NCI-H1417 treated with DMSO at 0.1 percent for 48 hours (cell line): ENCODE measurements at places on chromosomes 13 and 19.

DNA sequence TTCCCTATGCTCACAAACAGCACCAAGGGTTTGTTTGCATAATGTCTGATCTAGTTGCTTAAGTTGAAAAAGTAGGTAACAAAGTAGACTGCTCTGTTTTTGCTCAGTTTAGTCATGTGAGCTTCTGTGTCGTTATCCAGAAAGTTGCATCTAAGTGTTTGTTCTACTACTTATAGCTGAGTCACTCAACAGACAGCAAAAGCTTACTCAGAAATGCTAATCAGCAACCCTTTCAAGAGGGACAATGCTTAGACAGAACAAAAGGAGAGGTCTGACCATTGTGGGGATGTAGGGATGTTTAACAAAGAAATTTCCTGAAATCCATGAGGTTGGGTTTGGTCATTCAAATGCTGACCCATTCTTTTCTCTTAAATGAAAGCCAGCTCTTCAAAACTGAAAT, 106.4 kb downstream of the ATP8A2 start:
- DNase-seq, result no peak

DNA sequence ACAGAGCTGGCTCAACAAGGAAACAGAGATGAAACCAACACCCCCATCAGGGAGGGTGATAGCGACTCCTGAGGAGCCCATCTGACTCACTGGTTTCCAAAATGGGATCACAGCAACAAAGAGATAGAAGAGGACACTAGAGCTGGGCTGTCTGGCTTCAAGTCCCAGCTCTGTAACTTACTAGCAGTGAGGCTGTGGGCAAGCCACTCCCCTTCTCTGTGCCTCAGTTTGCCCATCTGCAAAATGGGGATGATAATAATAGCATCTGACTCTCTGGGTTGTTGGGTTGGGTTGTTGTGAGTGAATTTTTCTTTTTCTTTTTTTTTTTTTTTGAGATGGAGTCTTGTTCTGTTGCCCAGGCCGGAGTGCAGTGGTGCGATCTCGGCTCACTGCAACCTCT, 14.3 kb downstream of the IGSF23 start:
- no peak for DNase-seq

DNA sequence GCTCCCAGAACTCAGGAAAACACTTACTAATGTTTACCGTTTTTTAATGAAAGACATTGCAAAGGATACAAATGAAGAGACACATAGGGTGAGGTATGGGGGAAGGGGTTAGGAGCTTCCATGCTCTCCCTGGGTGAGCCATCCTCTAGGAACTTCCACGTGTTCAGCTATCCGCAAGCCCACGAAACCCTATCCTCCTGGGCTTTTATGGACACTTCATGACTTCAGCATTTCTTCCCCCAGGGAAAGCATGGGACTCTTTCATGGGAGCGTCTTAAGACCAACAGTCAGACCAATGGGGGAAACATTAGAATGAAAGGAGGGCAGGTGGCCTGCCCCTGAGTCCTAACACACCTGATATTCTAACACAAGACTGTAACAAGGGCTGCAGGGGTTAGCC, 6.6 kb upstream of the ESD start:
- DNase-seq, result no peak

GRCh38 chr13:99545361-99545760, 44.1 kb downstream of the TM9SF2 start:
- DNase-seq, result no peak

DNA sequence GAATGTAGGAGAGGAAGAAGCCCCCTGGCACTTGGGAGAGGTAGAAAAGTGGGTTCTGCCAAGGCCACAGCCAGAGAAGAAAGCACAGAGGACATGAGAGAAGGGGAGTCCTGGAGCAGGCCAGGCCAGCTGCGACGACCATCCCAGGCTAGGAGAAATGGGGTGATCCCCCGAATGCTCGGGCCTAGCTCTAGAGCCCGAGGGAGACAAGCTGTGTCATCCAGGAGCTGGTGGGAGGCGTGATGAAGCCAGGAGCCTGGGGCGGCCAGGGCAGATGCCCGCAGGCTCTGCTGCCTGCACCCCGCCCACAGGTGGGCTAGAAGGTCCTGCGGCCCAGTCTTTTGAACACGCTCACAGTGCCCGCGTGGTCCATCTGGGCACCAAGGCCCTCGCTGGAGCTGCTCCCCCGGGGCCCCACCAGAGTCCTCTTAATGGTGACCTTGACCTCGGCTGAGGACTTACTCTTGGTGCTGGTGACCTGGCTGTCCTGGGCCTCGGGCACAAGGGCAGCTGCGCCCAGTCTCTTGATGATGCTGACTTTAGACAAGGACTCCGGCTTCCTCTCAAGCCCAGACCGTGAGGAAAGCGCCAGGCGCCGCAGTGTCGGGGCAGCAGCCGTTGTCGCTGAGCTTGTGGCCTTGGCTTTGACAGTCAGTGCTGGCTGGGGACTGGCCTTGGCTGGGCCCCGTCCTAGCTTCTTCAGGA, 26.5 kb downstream of the C19orf47 start:
- no peak for DNase-seq

DNA sequence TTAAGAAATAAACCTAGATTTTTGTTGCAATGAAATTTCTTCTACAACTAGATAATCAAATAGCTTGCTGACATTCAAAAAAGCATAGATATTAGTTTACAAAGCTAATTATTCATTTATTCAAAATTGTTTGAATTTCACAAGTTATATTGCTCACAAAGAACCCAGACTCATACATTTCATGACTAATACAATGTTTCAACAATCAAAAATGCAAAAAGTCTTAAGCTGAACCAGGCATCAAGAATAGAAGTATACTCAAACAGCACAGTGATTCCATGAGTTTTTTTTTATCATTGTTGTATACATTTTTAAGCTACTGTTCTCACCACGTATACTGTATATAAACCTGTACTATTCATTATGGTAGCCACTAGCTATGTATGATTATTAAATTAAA, 51.0 kb downstream of the DIAPH3 start:
- no peak for DNase-seq

- peak; percentile 81 for DNase-seq
Observed at GRCh38 chr13:62360609-62361008, 945.0 kb upstream of the PCDH20 start.

GRCh38 chr13:36395280-36395679, 37.0 kb upstream of the CCNA1 start:
- no peak for DNase-seq

DNA sequence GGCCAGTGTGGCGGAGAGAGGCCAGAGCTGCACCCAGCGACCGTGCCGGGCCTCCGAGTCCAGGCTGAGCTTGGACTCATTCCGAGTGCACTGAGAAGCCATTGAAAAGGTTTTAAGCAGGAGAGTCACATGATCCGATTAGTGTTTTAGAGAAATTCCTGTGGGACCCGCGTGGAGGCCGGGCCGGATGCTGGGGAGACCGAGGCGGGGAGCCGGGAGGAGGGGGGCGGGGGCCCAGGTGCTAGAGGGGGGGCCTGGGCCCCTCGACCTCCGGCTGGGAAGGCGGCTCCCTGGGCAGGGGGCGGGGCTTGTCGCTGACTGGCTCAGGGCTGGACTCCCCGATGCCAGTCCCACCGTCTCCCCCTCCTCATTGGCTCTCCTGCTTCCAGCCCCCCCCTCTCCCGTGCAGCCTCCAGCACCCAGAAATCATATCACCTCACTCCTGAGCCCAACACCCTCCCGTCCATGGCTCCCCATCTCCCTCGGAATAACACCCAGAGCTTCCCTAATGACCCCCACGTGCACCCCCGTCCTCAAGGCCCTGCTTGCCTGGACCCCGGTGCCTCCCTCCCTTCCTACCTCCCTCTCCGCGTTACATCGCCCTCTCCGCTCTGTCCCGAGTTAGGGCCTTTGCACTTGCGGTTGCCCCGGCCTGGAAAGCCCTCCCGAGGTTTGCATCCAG, 5.2 kb upstream of the ZNF579 start:
- DNase-seq, result no peak

GRCh38 chr19:38836983-38837626, 5.5 kb upstream of the ECH1 start:
- no peak for DNase-seq

GRCh38 chr13:29754473-29754806, 96.0 kb downstream of the UBL3 start:
- no peak for DNase-seq

DNA sequence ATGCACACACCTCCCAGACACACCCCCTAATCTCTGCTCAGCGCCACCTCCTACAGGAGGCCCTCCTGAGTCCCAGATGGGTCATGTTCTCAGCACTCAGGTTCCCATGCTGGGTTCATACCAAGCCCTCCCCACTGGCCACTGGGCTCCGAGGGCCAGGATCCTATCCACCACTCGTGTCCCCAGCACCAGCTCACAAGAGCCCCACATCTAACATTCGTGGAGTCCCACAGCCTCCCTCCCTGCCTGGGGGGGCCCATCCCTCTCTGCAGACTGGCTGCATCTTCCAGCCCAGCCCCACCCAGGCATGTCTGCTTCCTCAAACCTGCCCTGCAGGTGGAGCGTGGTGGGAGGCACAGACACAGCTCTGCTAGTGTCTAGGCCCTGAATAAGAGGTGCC, 227.4 kb downstream of the TUBA3C start:
- DNase-seq, result no peak

GRCh38 chr13:37338726-37339385, 233.4 kb upstream of the CSNK1A1L start:
- DNase-seq, result no peak

DNA sequence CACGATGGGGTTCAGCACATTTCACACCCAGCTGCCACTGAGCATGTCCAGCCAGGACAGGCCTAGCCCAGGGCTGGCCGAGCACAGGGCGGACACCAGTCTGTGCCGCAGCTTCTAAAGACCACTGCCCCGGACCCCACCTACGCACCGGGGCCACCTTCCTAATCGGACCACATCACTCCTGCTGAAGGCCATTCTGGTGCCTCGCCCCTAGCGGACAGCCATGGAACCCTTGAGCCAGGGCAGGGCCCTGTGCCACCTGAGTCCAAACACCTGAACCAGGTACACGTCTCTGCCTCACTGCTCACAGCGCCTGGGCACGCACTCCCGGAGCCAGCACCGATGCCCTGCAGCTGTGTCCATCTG, 8.4 kb upstream of the C13orf46 start:
- no peak for DNase-seq

DNA sequence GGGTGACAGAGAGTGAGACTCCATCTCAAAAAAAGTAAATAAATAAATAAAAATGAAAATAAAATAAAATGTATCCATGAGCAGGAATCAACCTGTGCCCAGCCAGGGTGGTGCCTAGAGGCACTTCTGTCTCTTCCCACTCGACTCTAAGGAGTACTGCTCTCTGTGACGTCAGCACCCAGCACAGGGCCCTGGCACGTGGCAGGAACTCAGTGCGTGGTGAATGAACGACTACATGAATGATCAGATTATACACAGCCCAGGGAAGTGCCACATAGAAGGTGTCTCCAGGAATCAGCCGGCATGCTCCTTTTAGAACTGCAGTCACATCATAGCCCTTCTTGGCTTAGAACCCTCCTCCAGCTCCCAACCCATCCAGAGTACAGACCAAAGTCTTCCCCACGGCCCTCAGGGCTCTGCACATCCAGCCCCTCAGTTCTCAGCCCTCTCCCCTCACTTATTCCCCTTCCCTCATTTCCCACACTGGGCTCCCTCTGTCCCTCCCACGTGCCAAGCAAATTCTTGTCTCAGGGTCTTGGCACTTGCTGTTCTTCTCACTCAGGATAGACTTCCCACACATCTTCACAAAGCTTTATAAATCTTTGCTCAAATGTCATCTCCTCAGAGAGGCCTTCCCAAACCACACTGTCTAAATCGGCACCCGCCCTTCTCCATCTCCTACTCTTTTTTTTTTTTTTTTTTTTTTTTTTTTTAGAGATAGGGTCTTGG, 4.2 kb downstream of the CLIP3 start:
- no peak for DNase-seq

- no peak for DNase-seq
Observed at GRCh38 chr13:27012482-27013197, 159.0 kb downstream of the USP12 start.

DNA sequence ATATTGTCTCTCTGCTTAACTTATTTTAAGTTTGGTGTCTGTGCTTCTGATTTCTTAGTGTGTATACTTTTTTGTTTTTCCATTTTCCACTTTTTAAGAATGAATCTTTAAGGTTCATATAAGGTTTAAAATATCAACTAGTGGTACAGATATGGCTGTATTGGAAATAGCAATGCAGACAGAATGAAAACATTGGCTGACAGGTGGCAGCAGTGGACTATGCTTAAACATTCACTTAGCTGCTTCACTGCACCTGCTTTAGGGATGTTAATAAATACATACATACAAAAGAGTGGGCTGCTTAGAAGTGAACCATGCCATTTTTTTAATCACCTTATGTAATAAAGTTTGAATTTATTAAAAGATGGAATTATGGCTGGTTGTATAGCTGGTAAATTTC, 27.3 kb downstream of the TM9SF2 start:
- peak; percentile 63 for DNase-seq

GRCh38 chr19:7969555-7969939, 26.1 kb upstream of the TIMM44 start:
- DNase-seq, result no peak

- DNase-seq, result no peak
Observed at GRCh38 chr19:42422092-42422900, 4.9 kb downstream of the LIPE start.

GRCh38 chr19:1967087-1967608, 26.2 kb downstream of the CSNK1G2 start:
- DNase-seq, result no peak

DNA sequence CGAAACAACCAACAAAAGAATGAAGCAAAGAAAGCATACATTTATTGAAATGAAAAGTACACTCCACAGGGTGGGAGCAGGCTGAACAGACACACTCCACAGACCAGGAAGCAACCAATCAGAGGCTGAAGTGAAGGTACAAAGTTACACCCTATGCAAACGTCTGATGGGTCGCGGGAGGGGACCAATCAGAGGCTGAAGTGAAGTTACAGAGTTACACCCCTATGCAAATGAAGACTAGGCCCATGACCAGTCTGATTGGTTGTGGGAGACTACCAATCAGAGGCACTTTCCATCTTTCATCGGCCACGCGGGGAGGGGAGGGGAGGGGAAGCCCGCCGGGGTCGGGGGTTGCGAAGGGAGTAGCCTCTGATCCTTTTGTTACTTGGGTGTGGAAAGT, 12.4 kb upstream of the FBL start:
- DNase-seq, result no peak

DNA sequence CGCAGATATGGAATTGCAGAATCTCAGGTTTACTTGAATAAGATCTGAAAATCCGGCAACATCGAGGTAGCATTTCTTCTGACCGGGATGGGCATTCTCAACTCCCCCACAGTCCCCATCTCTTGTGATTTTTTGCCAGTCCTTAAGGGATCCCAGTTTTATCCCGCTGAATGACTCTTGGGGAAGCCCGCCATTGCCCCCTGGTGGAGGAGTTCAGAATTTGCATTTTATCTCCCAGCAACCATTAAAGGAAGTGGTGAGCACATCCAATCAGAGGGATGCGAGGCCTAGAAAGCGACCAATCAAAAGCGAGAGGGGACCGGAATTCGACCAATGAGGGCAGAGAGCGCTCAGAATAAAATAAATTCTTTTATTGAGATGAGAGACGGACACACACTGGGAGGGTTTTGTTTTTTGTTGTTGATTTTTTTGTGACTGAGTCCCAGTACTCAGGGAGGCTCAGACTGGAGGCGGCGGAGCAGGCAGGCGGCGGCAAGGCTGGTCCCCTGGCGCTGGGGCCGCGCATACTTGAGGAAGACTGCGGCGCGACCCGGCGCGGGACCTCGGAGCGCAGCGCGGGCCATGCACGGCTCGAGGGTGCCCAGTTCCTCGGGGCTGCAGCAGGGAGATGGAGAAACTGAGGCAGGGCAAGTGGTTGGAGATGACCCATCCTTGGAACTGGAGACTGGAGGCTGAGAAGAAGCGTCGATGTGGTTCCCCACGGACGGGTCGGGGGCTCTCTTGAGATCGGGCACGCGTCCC, 3.9 kb upstream of the TTC9B start:
- peak; percentile 7 for DNase-seq

GRCh38 chr13:89380101-89380500, 1708.9 kb downstream of the SLITRK5 start:
- no peak for DNase-seq
